Memory B cell (primary cell): ENCODE measurements at places on chromosomes 2 and 18.
A peak's percentile ranks its signal among the peaks of the same experiment; 100 is the strongest.

GRCh38 chr2:64440843-64441242 lies 13.1 kb upstream of the LGALSL start:
- no peak for DNase-seq

DNA sequence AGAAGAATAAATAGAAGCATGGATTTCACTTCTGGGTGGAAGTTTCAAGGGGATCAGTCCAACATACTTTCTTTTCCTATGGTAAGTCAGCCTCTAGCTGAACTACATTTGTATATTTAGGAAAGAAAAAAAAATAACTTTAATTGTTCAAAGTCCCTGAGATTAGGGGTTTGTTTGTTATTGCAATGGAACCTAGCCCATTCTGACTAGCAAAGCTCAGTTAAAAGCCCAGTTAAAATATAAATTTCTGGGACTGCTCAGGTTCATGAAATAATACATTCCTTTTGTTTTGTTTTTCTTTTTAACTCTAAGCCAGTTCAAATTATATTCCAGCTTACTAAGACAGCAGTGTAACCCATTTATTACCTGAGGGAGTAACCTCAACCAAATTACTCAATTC lies 2069.6 kb upstream of the CELF4 start:
- no peak for DNase-seq

GRCh38 chr2:4219101-4219500 lies 515.7 kb downstream of the DCDC2C start:
- no peak for DNase-seq

- DNase-seq = no peak
Observed at GRCh38 chr2:24945907-24946306, 25.8 kb downstream of the DNAJC27 start.

- DNase-seq = no peak
Observed at GRCh38 chr18:35116784-35117318, 75.6 kb downstream of the MAPRE2 start.

- no peak for DNase-seq
Observed at GRCh38 chr2:105365206-105365605, 27.9 kb downstream of the C2orf49 start.

GRCh38 chr2:143545949-143546255 lies 416.7 kb downstream of the ARHGAP15 start:
- DNase-seq = no peak

DNA sequence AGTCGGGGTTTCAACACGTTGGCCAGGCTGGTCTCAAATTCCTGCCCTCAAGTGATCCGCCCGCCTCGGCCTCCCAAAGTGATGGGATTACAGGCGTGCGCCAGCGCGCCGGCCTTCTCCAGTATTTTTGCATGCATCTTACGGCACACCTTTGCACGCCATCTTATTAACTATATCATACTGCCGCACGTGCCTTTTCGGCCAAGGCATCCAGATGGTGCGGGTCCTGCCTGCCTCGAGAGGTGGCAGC lies 765 bp upstream of the ING5 start:
- DNase-seq = no peak

- no peak for DNase-seq
Observed at GRCh38 chr2:172372436-172372835, 55.0 kb upstream of the ITGA6 start.

GRCh38 chr2:218192902-218193430 lies 24.0 kb upstream of the ARPC2 start:
- no peak for DNase-seq

- DNase-seq = no peak
Observed at GRCh38 chr2:162828545-162828944, 10.0 kb downstream of the KCNH7 start.

DNA sequence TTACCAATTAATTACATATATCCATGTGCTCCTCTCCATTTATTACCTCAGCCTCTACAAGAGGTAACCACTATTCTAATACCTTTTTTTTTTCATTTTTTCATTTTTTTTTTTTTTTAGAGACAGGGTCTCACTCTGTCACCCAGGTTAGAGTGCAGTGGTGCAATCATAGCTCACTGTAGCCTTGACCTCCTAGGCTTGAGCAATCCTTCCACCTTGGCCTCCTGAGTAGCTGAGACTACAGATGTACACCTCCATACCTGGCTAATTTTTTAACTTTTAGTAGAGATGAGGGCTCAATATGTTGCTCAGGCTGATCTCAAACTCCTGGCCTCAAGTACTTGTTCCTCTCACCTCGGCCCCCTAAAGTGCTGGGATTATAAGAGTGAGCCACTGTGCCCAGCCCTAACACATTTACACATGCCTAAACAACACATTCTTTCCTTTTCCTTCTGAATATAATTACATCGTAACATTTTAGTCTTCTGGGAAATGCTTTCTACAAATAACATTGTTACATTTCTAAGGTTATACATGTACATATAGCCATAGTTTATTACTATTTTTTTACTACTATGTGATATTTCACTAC lies 10.5 kb downstream of the PPIL3 start:
- DNase-seq = no peak

DNA sequence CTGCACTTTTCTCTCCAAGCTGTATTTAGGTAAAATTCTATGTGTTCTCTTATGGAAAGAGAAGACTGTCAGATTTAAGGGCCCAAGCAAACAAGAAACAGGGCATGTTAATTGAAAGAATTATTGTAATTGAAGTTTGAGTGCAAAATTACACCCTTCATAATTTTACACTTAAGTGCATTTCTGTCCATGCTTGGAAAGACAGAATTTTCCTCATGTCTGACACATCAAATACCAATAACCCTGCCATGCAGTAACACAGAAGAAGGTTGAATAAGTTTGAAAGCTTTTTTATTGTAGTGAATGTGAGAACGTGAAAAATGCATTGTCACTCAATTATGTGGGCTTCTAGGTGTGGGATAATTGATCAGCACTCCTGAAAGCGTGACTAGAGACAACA lies 52.9 kb upstream of the PARD3B start:
- no peak for DNase-seq

- no peak for DNase-seq
Observed at GRCh38 chr2:152395103-152395502, 60.1 kb downstream of the FMNL2 start.

DNA sequence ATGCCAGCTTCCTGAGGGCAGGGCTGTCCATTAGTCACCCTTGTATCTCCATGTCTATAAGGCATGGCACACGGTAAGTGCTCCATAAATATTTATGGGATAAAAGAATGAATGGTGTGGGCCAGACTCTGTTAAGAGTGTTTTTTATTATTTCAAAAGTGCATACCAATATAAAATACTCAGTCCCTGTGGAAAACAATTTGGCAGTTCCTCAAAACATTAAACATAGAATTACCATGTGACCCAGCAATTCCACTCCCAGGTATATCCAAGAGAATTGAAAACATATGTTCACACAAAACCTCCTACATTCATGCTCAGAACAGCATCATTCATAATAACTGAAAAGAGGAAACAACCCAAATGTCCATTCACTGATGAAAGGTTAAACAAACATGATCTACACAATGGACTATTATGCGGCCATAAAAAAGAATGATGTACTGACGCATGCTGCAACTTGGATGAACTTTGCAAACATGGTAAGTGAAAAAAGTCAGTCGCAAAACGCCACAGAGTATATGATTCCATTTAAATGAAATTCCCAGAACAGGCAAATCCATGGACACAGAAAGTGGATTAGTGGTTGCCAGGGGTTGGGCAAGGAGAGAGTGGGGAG lies 69.1 kb upstream of the TCF7L1 start:
- DNase-seq = no peak

DNA sequence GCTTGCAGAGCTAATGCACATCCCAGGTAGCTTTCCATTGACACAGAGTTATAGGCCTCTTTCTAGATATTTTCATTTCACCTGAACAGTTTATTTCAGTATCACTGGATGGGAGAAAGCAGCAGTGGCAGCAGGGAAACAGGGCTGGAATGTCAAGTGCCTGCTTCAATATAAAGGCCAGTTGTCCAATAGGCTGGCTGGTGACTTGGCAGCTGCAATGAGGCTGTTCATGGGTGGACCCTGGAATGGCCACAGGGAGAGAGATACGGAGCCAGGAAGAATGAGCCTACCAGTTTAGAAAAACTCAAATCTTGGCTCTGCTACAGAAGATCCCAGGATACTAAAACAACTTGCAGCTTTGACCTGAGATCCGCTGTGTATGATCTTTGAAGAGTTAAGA lies 185.0 kb downstream of the BCL11A start:
- no peak for DNase-seq

DNA sequence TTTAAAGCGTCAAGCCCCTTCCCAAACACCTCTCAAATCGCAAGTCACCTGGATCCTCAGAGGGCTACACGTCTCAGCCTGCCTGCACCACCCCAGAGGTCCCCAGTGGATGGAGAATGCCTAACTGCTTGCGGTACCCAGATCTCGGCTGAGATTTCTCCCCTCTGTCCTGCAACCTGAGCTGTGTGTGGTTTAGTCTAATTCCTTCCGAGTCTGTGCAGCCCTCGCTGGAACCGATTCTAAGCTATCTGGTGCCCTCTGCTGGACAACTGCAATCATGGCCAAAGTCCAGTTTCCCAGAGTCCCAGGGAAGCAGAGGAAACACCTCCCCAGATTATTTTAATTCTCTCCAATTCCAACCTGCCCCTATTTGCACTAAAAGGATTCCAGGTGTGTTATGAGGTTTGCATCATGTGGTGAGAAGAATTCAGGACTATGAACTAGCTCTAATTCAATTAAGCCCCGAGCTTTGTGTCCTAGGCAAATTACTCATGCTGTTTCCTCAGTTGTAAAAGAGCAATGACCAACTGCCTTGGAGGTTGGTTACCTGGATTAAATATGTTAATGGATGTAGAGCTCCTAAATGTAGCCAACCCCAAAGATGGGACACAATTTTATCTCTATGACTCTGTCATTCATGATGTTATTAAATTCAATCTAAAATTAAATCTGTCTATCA lies 276.1 kb upstream of the NCKAP5 start:
- DNase-seq = peak; percentile 56

DNA sequence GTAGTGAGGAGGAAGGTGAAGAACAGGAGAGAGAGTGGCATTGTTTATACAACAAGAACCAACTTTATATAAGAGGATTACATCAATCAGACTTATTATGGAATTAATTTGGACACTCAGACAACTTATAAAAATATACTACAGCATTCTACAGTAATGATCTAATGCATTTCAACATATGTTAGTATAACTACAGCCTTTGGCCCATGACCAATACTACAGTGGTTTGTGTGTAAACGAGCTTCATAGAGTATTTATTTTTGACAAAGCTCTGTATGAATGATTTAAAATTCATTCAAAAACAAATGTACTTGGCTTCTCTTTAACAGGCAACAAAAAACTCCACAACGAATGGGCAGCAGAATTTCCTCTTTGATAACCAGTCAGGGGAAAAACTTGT lies 72.8 kb downstream of the ZNF521 start:
- no peak for DNase-seq

DNA sequence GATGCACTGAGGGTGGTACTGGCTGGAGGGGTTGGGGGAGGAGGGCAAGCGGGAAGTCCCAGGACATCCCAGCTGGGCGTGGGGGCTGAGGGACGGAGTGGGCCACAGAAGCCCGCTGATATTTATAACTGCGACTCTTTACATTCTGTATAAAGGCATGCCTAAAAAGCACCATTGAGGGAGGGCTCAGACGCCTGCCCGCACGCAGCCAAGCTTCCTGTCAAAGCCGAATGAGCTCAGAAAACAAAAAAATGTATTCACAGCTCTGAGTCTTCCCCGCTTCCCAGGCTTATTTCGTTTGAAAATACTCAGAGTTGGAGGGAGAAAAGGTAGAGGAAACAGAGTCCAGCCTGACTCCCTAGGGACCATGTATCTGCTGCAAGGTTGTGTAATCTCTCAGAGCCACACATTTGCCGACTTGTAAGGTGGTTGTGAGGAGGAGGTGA lies 170.1 kb upstream of the HAAO start:
- no peak for DNase-seq

- DNase-seq = no peak
Observed at GRCh38 chr2:173948198-173948597, 17.0 kb downstream of the SP3 start.

GRCh38 chr2:39995005-39995737 lies 216.1 kb upstream of the THUMPD2 start:
- DNase-seq = no peak

GRCh38 chr18:45820106-45820745 lies 5.2 kb upstream of the SIGLEC15 start:
- DNase-seq = no peak

DNA sequence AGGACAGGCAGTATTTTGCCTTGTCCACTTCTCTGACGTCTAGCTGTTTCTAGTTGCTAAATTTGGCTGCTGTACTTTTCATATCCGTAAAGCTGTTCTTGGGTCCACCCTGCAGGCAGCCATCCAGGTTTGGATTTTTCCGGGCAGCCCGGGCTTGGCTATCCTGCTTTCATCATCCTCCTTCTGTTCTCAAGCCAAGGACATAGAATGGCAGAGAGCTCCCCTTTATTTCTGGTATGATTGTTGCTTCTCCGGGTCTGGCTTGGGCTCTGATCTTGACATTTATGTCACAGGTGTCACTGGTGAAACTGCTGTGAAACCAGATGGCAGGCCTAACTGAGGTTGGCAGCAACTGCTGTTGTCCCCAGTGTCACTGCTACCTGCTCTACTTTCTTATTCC lies 35.5 kb downstream of the SCN2A start:
- DNase-seq = no peak

- DNase-seq = no peak
Observed at GRCh38 chr18:44654573-44654972, 26.1 kb upstream of the SETBP1 start.

DNA sequence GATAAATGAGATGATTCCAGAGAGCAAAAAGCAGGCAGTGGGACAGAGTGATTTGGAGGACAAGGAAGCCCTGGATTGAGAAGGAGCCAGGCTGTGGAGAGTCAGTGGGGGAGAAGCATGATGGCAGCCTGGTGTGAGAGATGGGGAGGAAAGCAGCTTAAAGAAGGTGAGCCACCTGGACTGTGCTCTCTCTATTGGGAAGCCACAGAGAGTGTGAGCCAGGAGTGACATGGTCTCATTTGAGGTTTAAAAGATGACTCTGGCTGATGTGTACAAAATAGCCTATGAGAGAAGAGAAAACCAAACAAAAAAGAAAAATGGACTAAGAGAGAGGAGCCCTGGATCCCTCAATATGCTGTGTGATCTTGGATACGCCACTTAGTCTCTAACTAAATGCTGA lies 12.9 kb upstream of the EPAS1 start:
- no peak for DNase-seq

DNA sequence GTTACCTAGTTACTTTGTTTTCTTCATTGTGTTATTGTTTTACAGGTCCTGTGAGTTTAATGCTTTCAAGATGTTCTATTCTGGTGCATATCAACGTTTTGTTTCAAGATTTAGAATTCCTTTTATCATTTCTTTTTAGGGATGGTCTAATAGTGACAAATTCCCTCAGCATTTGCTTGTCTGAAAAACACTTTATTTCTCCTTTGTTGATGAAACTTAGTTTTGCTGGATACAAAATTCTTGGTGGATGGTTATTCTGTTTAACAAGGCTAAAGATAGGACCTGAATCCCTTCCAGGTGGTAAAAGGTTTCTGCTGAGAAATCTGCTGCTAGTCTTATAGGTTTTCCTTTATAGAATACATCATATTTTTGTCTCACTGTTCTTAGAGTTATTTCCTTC lies 102.3 kb downstream of the RND3 start:
- DNase-seq = no peak
